ENCODE measurements at places on chromosomes 7 and 10.

DNA sequence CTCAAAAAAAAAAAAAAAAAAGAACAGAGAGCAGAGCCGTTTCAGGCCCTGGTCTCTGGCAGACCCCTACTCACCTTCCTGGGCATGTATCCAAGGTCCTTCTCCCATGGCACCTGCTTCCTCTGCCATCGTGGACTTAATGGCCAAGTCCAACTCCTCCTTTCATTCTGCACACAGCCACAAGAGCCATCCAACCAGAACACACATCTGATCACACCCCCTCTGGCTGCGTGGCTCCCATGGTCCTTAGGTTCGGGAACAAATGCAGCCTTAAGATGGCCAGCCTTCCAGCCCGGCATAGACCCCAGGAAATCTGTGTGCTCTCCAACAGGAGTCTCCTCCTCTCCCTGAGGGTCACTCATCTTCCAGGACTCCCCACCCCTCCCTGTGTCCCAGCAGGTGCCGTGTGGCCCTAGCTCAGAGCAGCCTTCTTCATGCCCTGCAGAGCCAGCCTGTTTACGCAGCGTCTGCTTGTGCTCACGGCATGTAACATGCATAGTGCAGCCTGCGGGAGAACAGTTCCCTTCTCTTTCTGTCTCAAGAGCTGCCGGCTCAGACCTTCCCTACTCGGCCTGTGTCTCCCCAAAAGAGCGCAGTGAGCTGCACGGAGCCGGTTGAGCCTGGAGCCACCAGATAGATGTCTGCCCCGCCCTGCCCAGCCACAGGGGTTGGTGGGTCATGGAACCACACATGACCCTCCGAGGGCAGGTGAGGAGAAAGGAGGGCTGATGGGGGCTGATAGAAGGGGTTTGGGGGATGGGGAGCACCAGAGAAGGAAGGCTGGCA lies 157.3 kb downstream of the NRF1 start:
- DNase-seq = no peak

DNA sequence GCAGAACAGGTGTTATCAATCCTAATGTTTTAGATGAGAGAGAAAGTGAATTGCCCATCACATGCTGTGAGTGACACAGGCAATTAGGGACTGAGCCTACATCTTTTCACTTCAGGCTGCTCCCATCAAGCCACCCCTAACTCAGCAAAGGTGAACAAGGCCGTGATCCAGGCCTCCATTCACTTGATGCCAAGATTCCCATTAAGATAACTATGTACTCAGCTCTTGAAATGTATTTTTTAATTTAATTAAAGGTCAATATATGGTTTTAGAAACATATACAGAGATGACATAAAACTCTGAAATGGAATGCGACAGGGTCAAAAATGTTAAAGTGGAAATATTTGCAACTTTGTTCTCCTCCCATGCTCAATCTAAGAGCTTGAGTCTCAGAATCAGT lies 27.9 kb upstream of the UBE2H start:
- no peak for DNase-seq

- DNase-seq = no peak
Observed at GRCh38 chr7:47414342-47415317, 167.3 kb downstream of the TNS3 start.

- DNase-seq = no peak
Observed at GRCh38 chr7:47103498-47104205, 478.3 kb downstream of the TNS3 start.

DNA sequence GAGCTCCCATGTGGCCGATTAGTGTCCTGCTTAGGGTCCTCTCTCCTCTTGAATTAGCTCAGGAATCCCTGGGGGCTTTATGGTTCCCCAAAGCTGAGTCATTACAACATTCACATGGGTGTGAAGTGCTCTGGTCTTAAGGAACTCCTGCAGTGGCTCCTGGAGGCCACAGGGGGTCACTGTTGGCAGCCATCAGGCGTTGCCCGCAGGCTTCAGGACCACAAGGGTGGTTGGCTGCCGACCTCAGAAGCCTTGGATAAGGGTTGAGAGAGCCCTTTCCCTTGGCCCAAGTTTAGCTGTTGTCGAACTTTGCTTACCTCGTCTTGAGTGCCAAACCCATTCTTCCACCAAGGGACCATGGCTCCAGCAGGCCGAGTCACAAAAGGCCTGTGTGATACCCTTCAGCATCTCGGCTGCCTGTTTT lies 61.7 kb downstream of the SH2D4B start:
- no peak for DNase-seq

- DNase-seq = no peak
Observed at GRCh38 chr10:71608819-71609768, 110.5 kb downstream of the C10orf105 start.

- DNase-seq = no peak
Observed at GRCh38 chr7:20305726-20306125, 25.0 kb upstream of the ITGB8 start.

- DNase-seq = no peak
Observed at GRCh38 chr10:109055243-109055642, 868.1 kb downstream of the XPNPEP1 start.

DNA sequence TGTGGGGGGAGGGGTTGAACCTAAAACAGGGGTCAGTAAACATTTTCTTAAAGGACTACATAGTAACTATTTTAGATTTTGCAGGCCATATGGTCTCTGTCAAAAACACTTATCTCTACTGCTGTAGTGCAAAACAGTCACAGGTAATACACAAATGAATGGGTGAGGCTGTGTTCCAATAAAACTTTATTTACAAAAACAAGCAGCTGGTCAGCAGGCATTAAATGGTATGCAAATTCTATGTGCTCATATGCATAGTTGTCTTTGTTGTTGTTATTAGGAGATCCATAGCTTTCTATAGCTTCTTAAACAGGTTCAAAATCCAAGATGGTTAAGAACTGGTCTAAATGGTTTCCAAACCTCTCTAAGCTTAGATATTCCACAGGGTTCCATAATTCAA lies 302.6 kb downstream of the RNLS start:
- no peak for DNase-seq

GRCh38 chr10:96896884-96897589 lies 64.9 kb downstream of the LCOR start:
- no peak for DNase-seq

- no peak for DNase-seq
Observed at GRCh38 chr10:94186722-94187121, 176.0 kb downstream of the NOC3L start.

GRCh38 chr7:49091519-49091918 lies 167.2 kb downstream of the CDC14C start:
- no peak for DNase-seq

DNA sequence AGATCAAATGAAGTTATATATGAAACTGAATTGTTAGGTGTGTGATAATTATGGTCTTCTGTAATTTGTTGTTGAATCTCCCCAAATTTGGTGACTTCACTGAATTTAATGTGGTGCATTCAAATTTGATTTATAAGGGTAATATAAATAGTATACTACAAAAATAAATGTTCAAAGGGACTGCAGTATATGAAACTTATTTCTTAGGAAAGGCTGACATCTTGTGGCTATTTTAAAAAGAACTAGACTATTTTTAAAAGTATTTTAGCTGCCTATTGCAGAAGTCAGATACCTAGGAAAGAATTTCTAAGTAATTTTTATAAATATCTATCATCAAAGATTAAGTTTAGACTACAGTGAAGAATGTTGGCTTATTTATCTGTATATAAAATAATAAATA lies 36.6 kb downstream of the ATRNL1 start:
- no peak for DNase-seq
